ENCODE measurements at places on chromosomes 7 and 10.

DNA sequence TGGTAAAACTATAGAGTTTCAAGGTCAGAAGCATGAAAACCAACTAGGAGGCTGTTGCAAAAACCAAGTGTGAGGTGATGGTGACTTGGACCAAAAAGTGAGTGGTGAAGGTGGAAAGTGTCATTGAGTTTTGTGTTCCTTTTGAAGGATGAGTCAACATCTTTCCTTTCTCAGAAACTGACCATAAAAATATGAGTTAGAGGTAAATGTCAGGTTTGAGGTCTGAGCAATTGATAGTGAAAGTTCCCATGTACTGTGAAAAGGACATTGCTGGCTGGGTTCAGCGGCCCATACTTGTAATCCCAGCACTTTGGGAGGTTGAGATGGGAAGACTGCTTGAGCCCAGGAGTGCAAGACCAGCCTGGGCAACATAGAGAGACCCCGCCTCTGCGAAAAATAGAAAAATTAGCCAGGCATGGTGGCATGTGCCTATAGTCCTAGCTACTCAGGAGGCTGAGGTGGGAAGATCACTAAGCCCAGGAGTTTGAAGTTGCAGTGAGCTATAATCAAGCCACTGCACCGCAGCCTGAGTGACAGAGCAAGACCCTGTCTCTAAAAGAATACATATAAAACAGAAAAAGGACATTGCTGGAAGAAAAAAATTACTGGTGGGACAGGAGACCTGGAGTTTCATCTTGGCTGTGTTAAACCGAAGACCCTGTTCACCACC, 89.3 kb upstream of the ARID5B start:
- DNase-seq = no peak

GRCh38 chr10:131732631-131733127, 168.1 kb upstream of the PPP2R2D start:
- no peak for DNase-seq

DNA sequence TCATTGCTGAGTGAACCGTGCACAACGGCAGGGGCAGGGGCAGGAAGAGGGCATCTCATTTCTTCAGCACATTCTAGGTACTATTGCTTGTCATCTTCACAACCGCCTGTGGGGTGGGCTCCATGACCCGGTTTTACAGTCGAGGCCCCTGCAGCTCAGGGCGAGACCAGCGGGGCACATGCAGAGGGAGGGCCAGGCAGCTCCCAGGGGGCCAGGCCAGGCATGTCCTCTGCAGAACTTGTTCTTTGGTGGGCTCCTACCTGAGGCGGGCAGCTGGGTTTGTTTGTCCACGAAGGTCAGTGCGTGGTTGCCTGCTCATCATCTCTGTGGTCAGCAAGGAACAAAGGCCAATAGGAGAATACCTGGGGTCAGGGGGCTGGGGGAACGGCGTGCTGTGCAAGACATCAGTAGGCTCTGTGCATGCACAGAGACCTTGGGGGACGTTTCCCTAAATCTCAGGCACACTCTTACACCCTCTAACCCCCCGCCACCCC, 75.1 kb upstream of the LEP start:
- DNase-seq = no peak

GRCh38 chr7:47147213-47147631, 434.7 kb downstream of the TNS3 start:
- no peak for DNase-seq

DNA sequence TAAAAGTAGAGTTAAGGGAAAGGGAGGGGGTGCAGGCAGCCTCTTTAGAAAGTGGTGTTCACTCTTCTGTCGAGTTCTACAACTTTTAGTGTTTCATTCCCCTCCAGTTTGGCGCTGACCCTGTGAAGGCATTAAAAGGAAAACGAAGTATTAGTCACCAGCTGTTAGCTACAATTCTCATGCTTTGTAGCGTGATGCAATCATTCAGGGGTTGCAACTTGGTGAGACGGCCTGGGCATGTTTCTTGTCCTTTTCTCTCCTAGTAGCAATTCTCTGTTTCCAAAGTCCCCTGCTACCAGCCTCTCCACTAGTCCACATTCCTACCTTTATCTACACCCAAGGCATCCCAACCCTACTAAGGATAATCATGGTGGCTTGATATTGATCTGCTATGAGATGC, 33.7 kb upstream of the DGKI start:
- no peak for DNase-seq

Data from GM13977 (cell line).